ENCODE measurements at places on chromosomes 2 and 18. TPM values are rescaled to one million over a fixed set of nuclear protein-coding genes. Genes with fewer than 3 reads are reported as not detected.

GRCh38 chr2:206217743-206218142 is 56.7 kb upstream of the ZDBF2 start:
- no peak for DNase-seq

DNA sequence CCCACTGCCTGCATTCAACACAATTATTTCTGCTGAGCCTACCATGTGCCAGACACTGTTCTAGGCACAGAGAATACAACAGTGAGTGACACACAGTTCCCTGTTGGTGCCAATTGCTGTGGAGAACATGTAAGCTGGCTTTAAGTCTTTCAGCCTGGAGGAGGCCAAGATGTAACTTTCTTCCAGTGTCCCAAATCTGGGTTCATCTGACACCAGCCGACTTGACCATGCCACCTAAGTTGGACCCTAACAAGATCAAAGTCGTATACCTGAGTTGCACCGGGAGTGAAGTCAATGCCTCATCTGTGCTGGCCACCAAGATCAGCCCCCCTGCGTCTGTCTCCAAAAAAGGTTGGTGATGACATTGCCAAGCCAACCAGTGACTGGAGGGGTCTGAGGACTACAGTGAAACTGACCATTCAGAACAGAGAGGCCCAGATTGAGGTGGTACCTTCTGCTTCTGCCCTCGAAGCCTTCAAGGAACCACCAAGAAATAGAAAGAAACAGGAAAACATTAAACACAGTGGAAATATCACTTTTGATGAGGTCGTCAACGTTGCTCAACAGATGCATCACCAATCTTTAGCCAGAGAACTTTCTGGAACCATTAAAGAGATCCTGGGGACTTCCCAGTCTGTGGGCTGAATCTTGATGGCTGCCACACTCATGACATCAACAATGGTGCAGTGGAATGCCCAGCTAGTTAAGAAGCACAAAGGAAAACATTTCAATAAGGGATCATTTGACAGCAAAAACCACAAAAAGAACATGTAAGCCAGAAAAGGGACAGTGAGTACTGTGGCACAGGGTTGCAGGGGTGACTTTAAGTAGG is 6.3 kb downstream of the TRABD2A start:
- DNase-seq, result no peak

- no peak for DNase-seq
Measured at GRCh38 chr18:70553936-70554260, 265.1 kb downstream of the SOCS6 start.

DNA sequence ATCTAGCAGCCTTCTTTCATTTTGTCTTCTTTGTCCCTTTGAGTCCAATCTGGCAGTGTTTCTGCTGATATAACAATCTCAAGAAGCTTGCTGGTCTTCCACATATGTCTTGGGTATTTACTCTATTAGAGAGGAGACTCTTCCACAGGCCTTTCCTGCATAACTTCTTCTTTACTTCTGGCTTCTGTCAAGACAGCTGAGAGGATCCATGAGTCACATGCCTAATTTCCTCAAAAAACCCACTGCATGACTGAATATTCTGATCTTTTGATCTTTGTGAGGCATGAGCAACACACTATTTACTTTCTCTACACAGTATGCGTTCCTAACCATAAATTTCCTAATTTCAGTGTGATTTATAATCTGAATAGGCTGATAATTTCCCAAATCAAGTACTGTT is 5.1 kb upstream of the DCC start:
- DNase-seq, result no peak

DNA sequence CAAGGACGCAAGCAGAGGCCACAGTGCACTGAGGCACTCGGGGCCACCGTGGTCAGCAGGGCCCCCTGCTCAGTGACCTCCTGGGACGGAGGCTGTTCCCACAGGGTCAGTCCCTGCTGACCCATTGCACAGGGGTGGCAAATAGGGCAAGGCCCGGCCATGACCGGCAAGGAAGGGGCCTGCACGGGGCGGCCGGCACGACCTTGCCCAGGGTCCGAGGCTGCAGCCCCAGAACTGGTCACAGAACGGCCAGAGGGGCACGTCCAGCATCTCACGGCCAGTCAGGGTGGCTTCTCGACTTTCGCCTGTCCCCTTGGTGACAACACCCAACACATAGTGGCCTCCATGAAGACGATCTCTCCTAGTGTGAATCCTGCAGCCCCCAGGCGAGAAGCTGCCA is 27.6 kb upstream of the OTOS start:
- DNase-seq, result no peak

DNA sequence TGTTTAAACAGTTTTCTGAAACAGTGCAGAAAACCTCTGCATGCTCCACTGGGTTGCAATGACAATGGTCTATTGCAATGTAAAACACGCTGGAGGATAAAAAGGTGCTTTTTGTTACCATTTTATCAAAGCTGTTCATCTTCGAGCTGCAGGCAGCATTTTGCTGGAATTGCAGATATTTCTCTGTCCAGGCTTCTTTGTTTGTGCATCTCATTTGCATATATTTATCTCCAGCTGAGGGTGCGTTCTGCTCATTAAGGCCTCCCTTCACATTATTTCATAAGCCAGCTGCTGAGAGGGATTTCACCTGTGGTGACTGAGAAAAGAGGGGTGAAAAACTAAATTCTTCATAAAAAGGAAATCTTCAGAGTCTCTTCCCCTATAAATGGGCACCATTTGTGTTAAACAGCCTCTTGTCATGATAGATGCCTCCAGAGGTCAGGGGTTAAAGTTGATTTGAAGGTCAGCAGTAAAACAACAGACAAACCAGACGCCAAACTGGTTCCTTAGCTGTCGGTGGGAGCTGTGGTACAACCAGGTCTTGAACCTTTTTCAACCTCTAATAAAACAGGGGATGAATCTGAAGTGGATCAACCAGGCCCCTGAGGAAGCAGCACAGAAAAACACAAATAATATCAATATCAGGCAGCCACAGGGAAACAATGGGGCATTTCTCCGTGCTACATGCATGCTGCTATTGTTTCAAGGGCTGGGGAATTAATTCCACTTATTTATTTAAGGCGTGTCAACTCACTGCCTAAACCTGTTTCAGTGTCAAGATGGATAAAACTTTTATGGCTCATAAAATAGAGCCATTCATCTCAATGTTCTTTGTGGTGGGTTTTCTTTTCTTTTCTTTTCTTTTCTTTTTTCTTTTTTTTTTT is 265.1 kb downstream of the MEIS1 start:
- no peak for DNase-seq

GRCh38 chr18:25056429-25056828 is 295.5 kb downstream of the ZNF521 start:
- no peak for DNase-seq

GRCh38 chr18:71293322-71293721 is 1004.5 kb downstream of the SOCS6 start:
- no peak for DNase-seq

DNA sequence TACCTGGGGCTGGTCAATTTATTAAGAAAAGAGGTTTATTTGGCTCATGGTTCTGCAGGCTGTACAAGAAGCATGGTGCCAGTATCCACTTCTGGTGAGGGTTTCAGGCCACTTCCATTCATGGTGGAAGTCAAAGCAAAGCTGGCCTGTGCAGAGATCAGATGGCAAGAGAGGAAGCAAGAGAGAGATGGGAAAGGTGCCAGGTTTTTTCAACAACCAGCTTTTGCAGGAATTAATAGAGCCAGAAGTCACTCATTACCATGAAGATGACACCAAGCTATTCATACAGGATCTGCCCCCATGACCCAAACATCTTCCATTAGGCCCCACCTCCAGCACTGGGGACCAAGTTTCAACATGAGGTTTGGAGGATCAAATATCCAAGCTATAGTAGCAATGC is 56.8 kb upstream of the ST3GAL5 start:
- no peak for DNase-seq

DNA sequence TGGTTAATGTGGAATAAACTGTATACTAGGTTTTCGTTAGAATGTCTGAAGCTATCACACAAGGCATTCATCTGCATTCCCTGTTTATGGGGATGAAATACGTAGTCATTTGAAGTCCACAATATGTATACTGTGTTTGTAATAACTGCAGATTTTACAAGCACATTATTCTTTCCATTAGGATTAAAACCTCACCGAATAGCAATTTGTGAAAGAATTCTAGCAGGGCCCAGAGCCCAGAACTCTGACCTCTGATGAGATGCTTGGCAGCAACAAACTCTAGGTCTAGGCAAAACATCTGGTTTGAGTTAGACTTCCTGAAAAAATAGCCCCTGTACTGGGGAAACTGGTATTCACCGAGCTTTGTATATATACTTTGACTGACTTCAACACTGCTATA is 158.2 kb downstream of the SRBD1 start:
- no peak for DNase-seq

DNA sequence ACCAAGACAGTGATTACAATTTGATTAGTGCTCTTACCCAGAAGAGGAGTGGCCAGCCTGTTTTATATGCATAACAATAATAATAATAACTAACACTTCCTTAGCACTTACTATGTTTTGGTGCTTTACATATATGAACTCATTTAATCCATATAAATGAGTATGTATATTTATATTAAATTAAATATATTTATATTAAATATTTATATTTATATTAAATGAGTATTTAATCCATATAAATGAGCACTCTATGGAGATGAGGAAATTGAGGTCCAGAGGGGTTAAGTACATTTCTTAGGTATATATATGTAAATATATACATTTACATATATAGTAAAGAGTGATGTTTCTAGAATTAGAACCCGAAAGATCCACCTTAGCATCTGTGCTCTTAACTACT is 673.9 kb upstream of the ACVR2A start:
- no peak for DNase-seq

DNA sequence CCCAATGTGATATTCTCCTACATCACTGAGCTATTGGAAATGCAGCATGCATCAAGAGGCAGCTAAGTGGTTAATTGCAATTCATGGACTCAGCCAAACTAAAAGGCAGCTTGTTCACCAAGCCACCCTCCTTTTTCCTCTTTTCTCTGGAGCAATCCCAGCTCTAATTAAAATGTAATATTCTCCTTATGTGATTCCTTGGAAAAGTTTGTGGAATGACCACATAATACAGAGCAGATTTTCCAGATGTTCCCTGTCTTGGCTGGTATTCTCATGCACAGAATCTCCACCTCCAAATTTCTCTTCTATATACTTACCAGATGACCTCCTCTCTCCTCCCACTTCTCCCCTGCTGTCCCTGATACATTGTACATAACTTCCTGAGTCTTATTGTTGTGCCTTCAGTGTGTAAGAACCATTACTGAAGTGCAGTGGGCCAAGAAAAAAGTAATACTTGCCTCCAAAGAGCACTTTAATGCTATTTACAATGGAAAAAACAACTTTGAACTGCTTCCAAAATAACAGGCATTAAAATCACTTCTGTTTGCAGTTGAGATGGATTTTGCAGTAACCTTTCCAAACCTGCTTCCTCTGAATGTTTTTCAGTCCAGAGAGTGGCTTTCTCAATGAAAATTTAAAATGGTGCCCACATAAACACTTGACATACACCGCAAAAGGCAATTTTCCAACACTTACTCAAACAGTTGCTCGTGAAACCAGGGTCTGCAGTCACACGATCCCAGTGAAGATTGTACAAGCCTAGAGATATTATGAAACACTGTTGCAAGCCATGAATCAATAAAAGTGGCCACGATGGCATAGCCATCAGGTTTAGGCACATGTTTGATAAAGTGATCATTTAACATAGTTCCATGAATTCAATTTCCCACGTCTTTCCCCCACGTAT is 258.0 kb downstream of the MTX2 start:
- no peak for DNase-seq

DNA sequence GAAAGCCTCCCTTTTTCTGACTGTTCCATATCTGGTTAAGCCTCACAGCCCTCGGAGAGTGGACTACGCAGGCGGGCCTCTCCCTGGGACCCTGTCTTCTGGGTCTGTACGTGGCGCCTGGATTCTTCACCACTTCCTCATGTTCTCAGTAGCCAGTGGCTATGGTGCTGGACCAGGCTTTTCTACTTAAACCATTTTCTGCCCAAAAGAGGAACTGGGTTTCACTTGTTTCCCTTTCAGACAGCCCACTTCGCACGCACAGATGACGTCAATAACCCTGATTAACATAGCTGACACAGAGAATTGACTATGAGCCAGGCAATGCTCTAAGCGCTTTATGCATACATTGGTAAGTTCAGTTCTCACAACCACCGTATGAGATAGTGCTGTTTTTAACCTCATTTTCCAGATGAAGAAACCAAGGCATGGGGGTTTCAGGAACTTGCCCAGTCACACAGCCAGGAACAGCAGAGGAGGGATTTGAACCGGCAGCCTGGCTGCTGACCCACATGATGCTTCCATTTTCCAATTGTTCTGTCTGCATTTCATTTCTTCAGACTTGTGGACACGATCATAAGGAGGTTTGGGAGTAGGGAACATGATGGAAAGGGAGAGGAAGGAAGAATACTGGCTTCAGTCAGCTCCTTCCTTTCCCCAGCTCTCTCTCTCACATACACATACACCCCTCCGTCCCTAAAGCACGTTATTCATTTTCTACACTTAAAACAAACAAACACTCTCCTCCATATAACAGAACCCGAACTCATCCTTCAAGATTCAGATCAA is 41.7 kb downstream of the MYOM1 start:
- no peak for DNase-seq

DNA sequence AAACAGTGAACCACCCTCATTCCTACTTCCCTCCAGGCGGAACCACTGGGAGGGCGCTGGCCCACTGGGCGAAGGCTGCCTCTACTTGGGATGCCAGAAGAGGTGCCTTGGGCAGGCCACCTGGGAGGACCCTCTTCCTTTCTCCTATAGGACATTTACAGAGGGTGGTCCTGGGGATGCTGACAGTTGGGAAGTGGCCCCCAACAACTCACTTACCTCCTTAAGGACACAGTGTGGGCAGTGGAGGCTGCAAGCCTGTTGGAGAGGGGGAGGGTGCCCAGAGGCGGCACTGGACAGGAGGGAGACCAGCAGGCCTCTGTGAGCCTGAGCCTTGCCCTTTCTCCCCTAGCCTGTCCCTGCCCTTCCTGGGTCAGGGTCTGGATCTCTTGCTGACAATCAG is 346.4 kb upstream of the HS6ST1 start:
- DNase-seq, result no peak

GRCh38 chr2:104885119-104885782 is 31.3 kb downstream of the POU3F3 start:
- no peak for DNase-seq

DNA sequence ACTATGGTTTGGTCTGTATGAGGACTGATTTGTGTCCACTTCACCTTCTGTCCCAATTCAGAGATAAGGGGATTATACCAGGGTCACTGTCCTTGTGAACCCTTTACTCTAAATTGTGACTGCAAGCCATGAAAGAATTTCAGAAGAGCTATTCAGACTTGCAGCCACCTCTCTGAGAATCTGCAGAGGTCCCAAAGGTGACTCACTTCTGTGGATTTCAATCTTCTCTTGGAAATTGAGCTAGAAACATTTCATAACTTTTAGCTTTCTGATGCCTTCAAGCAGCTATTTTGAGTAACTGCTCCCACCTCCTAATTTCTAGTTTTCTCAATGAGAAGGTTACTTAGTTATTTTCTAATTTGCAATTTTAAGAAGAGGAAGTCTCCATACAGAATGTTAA is 1242.4 kb upstream of the ACVR2A start:
- DNase-seq, result no peak

Gene DLGAP1
- total RNA-seq, result 5.1 TPM

Gene BOLL
- not detected for total RNA-seq

Gene KCNK3
- total RNA-seq, result 6.6 TPM

Gene GPR35
- total RNA-seq, result 6.0 TPM
